Jurkat, Clone E6-1 (cell line): ENCODE measurements at places on chromosomes 7 and 10.

GRCh38 chr10:73553761-73554160, 37.4 kb downstream of the USP54 start:
- DNase-seq = no peak

GRCh38 chr7:41855798-41856197, 152.9 kb upstream of the INHBA start:
- DNase-seq = no peak

DNA sequence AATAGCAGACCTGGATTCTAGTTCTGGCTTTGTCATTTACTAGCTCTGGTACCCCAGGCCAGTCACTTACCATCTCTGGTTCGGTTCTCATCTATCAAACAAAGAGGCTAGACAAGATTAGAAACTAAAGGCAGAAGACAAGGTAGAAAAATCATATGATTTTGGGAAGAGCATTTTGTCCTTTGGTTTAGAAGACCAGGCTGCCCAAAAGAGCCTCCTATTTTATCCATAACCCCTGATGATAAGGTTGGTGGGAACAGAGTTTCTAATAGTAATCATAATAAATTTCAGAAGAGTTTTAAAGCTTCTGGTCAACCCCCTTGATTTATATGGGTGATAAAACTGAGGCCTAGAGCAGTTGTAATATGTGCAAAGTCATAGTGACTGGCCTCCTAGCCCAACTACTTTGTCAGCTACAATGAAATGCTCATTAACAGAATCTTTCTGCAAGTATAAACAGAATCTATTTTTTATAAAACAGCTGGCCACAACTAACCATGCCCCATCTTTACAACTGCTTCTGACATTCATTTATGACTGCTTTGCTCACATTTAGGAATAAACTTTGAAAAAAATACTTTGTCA, 23.4 kb downstream of the COX15 start:
- no peak for DNase-seq

DNA sequence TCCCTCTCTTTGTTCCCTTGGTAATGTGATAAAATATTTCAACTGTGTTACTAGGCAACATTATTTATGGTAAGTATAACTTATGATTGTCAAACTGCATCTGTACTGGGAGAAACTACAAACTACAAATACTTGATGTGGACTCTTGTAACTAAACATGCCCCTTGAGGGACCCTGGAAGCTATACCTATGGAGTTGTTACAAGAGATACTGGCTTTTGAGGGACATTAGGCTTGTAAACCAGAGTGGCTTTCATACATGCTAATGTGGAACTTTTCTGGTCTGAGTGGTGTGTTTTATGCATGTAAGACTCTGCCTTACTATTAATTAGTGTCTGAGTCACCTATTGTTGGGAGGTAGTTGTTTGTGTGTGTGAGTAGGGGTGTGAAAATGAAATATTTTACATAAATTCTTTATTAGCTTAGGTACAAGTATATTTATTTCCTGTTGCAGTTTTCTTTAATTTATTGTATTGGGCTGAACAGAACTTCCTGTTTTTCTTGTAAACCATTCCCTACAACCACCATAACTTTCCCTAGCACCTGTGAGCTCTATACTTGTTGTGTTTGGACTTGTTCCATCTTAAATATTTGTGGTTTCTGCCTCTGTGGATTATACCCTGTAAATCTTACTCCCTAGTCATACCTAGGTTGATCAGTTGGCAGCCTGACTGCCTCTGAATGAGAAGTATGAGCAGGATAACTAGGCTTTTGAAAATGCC, 49.8 kb downstream of the STK31 start:
- DNase-seq = no peak

GRCh38 chr7:6579446-6579845, 2.2 kb downstream of the ZDHHC4 start:
- no peak for DNase-seq

GRCh38 chr10:13221572-13221971, 12.6 kb downstream of the UCMA start:
- DNase-seq = no peak

DNA sequence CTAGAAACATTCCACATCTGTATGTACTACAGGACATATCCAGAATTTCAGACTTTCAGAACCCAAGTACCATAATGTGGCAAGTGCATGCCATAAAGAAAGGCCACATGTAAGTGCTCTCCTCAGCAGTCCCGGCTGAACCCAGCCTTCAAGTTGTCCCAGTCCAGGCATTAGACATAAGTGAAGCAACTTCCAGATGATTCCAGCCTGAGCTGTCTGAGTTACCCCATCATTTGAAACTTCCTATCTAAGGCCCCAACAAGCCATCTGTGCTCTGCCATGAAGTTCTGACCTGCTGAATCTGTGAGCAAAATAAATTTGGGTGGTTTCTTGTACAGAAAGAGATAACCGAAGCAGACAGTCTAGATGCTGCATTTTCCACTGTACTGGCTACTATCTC, 218.8 kb downstream of the IPMK start:
- DNase-seq = no peak

GRCh38 chr10:33334805-33335550, 511 bp upstream of the NRP1 start:
- DNase-seq = peak; percentile 16

DNA sequence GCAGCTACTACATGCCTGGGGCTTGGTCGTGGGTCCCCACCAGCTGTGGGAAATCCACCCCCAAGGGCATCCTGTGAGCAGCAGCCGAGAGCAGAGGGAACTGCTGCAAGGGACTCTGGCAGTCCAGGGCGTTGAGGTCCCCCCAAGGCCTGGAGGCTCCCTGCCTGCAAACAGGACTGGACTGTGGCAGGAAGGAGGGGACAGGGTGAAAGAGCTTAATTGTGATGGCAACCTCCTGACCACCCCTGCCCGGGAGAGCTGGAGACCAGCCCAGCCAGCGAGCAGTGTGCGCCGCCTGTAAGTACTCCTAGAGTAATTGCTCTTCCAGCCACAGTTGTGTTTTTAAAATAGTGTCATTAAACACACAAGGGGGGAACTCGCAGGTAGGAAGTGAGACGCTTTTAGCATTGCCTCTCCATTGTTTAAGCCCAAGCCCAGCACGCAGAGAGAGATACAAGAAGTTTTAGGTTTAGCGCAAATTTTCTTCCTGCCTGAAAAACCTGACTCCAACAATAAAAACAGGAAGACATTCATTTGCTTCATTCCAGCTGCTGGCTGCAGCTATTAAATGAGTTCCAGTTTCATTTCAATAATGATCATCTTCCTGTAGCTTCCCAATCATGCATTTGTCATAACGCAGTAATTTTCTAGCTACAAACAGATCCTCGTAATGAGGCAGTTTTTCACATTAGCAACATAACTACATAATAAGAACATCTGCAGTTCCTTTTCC, 111.1 kb downstream of the EBF3 start:
- DNase-seq = no peak

DNA sequence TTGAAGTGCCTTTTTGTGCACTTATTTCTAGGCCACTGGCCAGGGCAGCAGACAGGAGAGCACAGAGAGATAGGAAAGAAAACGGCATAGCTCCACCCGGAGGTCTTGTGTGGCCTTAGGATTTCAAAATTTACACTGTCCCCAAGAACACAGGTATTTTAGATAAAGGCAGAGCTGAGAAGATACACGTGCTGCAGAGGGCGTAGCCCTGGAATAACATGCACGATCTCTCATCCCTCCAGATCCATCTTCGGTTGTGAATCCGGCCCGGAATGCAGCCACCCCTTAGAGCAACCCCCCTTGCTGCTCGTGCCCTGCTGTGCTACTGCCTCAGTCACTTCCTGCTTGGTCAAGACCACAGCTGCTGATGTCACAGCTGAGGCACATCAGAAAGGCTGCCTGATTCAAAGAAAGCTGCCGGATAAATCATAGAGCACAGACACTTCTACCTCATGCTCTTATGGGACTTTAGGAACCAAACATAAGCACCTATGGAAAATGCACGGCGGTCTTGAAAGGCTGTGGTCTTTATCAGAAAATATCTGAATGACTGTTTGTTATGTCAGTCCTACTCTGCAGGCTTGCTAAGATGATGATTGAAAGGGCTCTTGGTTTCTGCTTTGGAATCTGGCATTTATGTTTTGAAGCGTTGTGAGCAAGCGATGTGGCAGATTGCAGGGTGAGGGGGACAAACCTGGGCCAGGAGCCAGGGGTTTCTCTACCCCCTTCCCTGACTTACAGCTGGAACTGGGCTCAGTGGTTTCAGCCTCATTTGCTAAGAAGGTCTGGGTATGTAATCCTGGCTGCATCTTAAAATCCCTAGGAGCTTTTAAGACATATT, 152.0 kb downstream of the SVIL start:
- DNase-seq = no peak
